ENCODE measurements at places on chromosomes 6 and 20. TPM values are rescaled to one million over a fixed set of nuclear protein-coding genes. Genes with fewer than 3 reads are reported as not detected.

- H3K4me1 ChIP-seq = no peaks in the 10 kb centered on the region
- DNase-seq = no peak
- no peak overlapping the region for H3K27ac ChIP-seq
- H3K36me3 ChIP-seq = no peaks in the 10 kb centered on the region
- no peaks in the 10 kb centered on the region for H3K27me3 ChIP-seq
- no peak overlapping the region for H3K4me3 ChIP-seq
These were observed 577.8 kb downstream of the MAFB start for GRCh38 chr20:40111282-40111681.

GRCh38 chr6:155832596-155832995 is 377.0 kb upstream of the NOX3 start:
- H3K27ac ChIP-seq = no peak overlapping the region
- no peaks in the 10 kb centered on the region for H3K36me3 ChIP-seq
- no peaks in the 10 kb centered on the region for H3K4me1 ChIP-seq

DNA sequence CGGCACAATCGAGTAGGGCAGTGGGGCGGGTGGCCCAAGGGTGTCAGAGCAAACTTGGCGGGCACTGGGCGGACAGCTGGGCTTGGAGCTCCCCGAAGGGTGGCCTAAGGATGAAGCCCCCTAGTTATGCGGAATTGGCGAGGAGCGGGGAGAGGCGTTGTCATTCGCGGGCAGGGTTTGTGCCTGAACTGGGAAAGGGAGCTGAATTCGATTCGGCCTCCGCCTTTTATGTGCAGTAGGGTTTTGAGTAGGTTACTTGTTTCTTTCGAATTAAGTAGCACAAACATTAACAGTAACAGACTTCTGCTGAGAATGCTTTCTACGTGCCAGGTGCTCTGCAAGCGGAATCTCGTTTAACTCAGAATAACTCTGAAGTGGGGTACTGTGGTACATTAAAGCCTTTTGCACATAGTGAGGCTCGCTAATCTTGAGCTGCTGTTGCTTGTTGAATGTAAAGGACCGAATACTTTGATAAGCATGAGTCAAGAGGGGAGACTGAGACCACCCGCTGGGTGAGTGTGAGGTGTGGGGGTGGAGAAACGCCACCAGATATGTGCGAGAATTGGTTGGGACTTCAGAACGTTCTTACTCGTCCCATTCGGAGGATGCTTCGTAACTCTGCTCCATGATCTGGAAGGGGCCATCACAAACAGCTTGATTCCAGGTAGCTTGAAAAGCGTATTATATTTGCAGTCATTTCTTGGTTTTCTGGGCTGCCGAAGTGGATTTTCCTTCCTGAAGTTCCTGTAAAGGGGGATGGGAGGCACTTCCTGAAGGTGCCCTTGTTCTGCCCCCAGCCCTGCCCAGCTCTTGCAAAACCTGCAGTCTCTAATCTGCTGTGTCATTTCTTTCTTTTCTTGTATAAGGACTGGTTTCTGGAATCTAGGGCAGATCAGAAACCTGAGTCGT is 833 bp downstream of the RAB5IF start:
- H3K4me3 ChIP-seq = peak overlapping the region; percentile 90
- peaks cover 16% of the 10 kb centered on the region for H3K4me1 ChIP-seq
- H3K36me3 ChIP-seq = peaks cover 8% of the 10 kb centered on the region
- no peak for DNase-seq
- no peaks in the 10 kb centered on the region for H3K27me3 ChIP-seq

GRCh38 chr6:43913375-43914271 is 143.6 kb downstream of the VEGFA start:
- DNase-seq = peak; percentile 23
- H3K4me3 ChIP-seq = no peak overlapping the region
- no peaks in the 10 kb centered on the region for H3K36me3 ChIP-seq
- H3K4me1 ChIP-seq = peaks cover 50% of the 10 kb centered on the region

GRCh38 chr6:46521464-46521971 is 30.3 kb upstream of the RCAN2 start:
- H3K27ac ChIP-seq = no peak overlapping the region
- DNase-seq = no peak
- no peaks in the 10 kb centered on the region for H3K4me1 ChIP-seq
- H3K36me3 ChIP-seq = no peaks in the 10 kb centered on the region
- H3K27me3 ChIP-seq = no peaks in the 10 kb centered on the region
- no peak overlapping the region for H3K4me3 ChIP-seq

DNA sequence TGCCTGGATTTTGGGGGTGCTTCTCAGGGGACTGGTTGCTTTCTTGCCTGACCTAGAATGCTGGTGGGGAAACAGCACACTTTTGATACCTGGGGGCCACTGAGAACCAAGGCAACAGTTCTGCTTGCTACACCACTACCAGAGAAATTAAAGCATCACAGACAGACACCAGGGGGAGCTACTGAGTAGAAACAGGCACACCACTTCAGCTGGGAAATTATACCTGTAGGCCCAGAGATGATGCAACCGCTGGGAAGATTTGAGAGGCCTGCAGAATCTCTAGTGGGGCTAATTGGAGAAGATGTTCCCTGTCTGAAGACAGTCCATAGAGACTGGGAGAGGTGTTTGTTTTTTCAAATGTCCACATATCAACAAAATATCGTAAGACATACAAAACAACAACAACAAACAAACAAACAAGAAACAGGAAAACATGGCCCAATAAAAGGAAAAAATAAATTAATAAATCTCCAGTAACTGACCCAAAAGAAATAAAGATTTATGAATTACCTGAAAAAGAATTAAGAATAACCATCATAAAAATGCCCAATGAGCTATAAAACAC is 129.4 kb upstream of the RIN2 start:
- DNase-seq = peak; percentile 63
- no peaks in the 10 kb centered on the region for H3K27me3 ChIP-seq
- H3K36me3 ChIP-seq = no peaks in the 10 kb centered on the region
- H3K4me3 ChIP-seq = no peak overlapping the region

The BPIFA1 gene
- total RNA-seq = not detected

- H3K27ac ChIP-seq = no peak overlapping the region
- DNase-seq = no peak
- no peaks in the 10 kb centered on the region for H3K27me3 ChIP-seq
- no peaks in the 10 kb centered on the region for H3K36me3 ChIP-seq
These were observed 5.5 kb upstream of the FAM83C start for GRCh38 chr20:35297740-35298139.

The SUPT3H gene
- total RNA-seq = 10.1 TPM

The FAM83C gene
- not detected for total RNA-seq

DNA sequence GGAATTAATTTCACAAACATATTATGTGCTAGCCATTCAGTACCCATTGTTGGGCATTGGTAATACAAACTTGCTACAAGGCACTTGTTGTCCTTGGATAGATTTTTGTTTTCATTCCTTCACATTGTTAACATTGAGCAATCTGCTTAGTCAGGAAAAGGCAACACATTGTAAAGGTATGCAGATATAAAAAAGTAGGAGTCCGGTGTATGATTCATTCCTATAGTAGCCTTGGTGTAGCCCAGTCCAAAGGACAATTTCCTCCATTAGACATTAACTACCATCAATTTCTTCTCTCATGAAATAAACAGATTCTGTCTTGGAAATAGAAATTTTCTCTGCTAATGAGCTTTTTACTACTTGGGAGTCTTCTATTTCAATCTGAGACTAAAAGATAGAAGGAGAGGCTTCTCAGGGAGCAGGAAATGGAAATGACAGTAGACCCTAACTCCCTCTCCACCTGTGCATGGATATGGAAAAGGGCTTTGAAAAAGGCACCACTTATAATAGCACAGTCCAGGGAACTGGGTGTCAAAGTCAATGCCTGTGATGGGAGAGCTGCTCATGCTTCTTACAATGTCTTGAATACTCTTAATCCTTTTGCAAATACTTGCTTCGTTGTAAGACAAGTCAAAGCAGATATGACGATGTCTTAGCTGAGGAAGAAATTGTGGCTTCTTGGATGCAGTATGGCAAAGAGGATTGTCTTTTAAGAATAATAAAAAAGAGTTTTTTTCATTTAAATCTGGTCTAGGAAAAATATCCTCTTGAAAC is 369.4 kb upstream of the CITED2 start:
- H3K27ac ChIP-seq = no peak overlapping the region
- no peaks in the 10 kb centered on the region for H3K27me3 ChIP-seq
- DNase-seq = no peak
- H3K36me3 ChIP-seq = no peaks in the 10 kb centered on the region

The GTSF1L gene
- total RNA-seq = not detected

The CENPQ gene
- 4.2 TPM for total RNA-seq

- H3K27me3 ChIP-seq = no peaks in the 10 kb centered on the region
- H3K4me1 ChIP-seq = no peaks in the 10 kb centered on the region
- DNase-seq = no peak
- H3K4me3 ChIP-seq = no peak overlapping the region
These were observed 104.8 kb downstream of the HACE1 start for GRCh38 chr6:104754788-104755409.

- H3K4me3 ChIP-seq = no peak overlapping the region
- no peaks in the 10 kb centered on the region for H3K27me3 ChIP-seq
- peaks cover 12% of the 10 kb centered on the region for H3K4me1 ChIP-seq
These were observed 43.0 kb upstream of the ZBP1 start for GRCh38 chr20:57663241-57663640.

GRCh38 chr6:170129691-170130171 is 161.1 kb downstream of the DLL1 start:
- no peaks in the 10 kb centered on the region for H3K27me3 ChIP-seq
- peak; percentile 81 for DNase-seq
- H3K27ac ChIP-seq = no peak overlapping the region
- H3K4me1 ChIP-seq = peaks cover 2% of the 10 kb centered on the region
- no peaks in the 10 kb centered on the region for H3K36me3 ChIP-seq

The B3GAT2 gene
- not detected for total RNA-seq

The SYNE1 gene
- 216 TPM for total RNA-seq

The KIFC1 gene
- total RNA-seq = 2.3 TPM

DNA sequence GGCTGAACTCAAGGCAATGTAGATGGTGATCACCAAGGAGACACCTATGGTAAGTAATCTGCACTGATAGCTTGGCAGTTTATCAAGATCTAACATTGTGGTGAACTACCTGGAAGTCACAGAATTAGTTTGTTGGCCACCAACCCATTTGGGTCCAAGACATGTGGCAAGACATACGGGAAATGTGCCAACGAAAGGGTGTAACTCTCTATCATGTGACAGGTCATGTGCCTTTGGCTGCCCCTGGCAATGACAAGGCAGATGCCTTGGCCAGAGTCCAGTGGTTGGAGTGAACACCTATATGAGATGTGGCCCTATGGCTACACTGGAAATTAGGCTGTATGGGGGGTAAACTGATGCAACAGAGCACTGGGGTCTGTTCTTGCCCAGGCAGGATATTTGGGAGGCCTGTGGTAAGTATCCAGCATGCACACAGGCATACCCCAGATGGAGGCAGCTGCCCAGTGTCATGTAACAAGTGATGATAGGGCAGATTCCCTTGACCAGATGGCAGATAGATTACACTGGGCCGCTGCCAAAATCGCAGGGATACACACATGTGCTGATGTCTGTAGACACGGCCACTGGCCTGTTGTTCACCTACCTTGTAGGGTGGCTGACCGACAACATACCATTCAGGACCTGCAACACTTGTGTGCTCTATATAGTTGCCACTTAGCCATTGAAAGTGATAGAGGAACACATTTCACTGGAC is 35.5 kb upstream of the HSF2 start:
- H3K27me3 ChIP-seq = no peaks in the 10 kb centered on the region
- H3K27ac ChIP-seq = no peak overlapping the region
- no peaks in the 10 kb centered on the region for H3K36me3 ChIP-seq
- DNase-seq = no peak
- no peaks in the 10 kb centered on the region for H3K4me1 ChIP-seq
- H3K4me3 ChIP-seq = no peak overlapping the region

Measured in kidney (tissue), 22 donors.